ENCODE measurements at places on chromosomes 16 and 17.

GRCh38 chr16:58615280-58615679, 14.3 kb downstream of the CNOT1 start:
- no peak for DNase-seq

DNA sequence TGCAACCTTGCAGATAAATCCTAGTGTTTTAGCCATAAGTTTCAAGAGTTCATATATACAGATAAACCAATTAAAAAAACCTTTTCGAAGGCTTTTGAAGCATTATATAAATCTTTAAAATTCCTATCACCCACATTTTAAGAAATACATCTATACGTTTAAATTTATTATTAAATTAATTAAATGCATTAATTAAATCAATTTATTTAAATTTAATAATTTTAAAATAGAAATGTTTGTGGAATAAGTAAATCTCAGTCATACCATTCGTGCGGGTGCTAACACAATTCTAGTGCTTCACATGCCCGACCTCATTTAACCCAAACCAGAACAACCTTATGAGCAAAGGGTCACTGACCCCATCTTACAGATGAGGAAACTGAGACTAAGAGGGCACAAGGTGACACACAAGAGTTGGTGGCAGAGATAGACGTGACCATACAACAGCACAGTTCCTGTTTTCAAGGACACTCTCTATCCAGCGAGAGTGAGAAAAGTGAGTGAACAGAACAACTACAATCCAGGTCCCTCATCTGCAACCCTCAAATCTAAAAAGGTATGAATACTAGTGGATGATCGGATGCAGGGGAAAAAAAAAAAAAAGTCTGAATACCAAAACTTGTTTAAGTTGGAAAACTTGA, 1.4 kb downstream of the NSMCE1 start:
- DNase-seq = no peak

DNA sequence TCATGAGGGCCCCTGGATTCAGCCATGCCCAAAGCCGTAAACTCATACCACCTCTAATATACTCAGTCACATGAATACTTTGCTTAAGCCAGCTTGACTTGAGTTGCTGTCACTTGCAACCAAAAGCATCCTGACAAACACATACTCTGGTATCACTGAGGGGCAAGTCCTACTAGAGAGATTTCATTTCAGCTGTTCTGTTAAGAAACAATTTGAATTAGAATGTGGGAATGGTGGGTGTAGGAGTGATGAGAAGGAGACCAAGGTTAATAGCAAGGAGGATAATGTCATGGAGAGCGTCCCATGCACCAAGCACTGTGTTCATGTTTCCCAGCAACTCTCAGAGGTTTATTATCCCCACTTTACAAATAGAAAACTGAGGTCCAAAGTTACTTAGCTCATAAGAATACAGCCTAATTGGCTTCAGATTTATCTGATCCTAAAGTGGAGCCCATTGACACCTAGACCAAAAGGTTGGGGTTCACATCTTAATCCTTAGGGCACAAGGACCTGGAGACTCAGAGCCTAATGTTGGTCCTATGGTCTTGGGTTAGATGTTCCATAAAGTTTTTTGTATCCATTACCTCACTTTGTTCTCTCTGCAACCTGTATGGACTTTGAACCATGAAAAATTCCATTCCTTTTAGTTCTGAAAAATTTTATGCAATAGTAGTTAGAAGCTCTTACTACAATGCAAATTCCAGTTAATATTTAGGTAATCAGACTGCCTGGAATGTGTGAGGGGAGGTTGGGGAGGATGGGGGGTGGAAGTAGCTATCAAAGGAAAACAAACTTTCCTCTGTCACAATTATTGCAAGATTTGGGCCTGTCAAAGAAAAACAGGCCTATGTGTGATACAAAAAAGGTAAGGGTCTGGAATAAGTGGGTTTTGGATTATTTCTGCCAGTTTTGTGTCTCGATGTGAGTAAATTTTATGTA, 105.9 kb downstream of the IRX3 start:
- no peak for DNase-seq

- no peak for DNase-seq
Measured at GRCh38 chr16:54411544-54411943, 125.0 kb upstream of the IRX3 start.

GRCh38 chr16:53743149-53743566, 39.2 kb downstream of the FTO start:
- DNase-seq = no peak

DNA sequence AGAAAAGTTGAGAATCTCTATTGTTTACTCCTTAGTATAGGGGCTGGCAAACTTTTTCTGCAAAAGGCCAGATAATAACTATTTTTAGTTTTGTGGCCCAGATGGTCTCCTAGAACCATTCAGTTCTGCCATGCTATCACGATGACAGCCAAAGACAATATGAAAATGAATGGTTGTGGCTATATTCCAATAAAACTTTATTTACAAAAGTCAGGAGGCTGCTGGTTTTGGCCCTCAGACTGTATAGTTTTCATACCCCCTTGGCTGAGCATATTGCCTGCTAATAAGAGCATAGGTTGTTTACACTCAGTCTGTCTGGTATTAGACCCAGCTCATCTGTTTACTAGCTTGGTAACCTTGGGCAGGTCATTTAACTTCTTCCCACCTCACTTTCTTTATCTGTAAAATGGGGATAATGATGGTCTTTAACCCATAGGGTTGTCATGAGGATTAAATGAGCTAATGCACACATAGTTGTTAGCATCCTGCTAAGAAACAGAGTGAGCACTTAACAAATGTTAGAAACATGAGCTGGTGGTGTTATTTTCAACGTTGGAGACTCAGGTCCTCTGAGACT, 156.3 kb downstream of the MSI2 start:
- no peak for DNase-seq

DNA sequence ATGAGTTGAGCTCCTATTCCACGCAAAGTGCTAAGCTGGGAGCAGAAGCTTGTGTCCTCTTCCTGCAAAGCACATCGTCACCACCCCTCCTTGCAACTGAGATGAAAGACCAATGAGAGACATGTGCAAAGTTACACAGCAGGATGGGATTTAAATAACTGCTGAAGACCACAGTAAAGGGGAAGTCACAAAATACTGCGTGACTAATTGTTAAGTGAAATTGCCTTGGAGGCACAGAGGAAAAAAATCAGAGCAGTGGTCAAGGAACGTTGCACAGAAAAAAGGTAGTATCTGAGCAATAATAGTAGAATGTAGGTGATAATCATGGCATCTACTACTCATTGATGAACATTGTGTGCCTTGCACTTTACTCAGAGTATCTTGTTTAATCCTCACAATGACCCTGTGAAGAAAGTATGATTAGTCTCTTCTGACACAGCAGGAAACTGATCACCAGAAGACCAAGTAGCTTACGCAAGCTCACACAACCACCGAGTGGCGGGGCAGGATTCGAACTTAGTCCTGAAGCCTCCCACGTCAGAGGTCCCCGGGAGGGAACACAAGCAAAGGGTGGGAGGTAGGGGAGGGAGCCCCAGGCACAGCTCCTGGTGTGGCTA, 15.4 kb upstream of the MYO18A start:
- no peak for DNase-seq

- no peak for DNase-seq
Measured at GRCh38 chr16:31704138-31704537, 169.5 kb upstream of the ZNF267 start.

- DNase-seq = no peak
Measured at GRCh38 chr16:19875900-19876299, 8.7 kb downstream of the GPRC5B start.

GRCh38 chr17:78595135-78595810, 18.1 kb upstream of the DNAH17 start:
- no peak for DNase-seq

DNA sequence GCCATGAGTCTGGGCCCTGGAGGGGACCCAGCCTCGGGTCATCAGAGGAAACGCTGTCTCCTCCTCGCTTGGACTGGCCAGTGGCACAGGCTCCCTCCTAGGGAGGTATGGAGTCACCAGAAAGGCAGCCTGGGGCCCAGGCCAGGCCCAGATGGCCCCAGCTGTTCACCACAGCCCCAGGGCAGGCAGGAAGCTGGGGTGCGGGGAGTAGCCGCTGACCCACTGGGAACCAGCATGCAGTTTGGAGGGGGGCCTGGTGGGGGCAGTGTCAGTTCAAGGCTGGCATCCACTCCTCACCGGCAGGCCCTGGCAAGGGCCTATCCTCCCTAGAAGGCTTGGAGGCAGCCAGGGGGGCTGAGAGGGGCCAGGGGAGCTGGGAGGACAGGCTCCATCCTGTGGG, 48.8 kb downstream of the SDK2 start:
- DNase-seq = no peak

GRCh38 chr16:78980825-78981224, 619.7 kb downstream of the MAF start:
- DNase-seq = no peak

DNA sequence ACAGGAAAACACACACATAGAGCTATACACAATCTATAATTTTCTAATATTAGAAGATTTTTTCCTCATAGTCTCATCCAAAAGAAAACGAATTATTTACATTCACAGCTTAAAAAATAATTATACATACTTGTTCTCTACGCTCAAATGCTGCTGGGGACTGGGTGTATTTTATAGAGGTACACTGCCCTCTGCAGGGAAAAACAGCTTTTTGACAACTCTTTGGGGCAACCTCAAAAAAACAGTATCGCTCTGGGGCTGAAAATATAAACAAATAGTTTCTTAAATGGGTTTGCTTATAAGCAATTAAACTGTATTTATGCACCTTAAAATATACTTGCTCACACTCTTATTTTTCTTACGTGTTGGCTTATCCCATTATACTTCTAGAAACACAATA, 261.8 kb upstream of the PSMD7 start:
- DNase-seq = peak; percentile 19

GRCh38 chr17:22459953-22460350, 767.6 kb downstream of the KCNJ18 start:
- DNase-seq = no peak

DNA sequence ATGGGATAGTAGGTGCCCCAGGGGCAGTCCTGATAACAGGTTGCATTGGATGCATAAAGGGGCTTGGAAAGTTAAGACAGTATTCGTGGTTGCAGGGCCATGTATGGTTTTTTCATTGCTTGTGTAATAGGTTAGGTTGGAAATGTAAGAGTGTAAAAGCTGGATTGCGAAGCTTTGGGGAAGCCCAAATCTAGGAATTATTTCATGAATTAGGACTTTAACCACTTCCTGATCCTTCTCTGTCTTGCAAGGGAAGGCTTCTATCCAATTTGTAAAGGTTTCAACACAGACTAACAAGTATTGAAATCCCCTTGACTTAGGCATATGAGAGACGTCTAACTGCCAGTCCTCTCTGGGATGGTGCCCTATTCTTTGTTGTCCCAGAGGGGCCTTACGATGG, 7.8 kb upstream of the CCL17 start:
- no peak for DNase-seq

- no peak for DNase-seq
Measured at GRCh38 chr17:74497471-74497870, 31.0 kb downstream of the CD300A start.

DNA sequence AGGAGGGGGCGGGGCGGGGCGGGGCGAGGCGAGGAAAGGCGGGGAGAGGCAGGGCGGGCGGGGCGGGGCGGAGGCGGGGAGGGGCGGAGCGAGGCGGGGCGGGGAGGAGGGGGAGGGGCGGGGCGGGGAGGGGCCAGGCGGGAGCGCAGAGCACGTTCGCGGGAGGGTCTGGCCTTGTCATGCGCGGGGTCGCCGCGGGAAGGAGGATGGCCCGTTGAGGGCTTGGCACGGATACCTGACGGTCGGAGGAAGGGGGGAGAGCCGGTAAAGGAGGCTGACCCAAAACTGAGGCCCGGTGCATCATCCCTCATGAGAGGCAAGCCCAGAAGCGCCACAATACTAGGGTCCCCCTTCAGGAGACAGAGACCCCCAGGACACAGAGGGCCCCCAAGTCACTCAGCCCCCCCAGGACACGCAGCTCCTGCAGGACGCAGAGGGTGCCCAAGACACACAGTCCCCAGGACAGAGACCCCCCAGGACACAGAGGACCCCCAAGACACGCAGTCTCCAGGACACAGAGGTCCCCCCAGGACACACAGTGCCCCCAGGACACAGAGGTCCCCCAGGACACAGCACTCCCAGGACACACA, 593 bp upstream of the WDR45B start:
- no peak for DNase-seq

DNA sequence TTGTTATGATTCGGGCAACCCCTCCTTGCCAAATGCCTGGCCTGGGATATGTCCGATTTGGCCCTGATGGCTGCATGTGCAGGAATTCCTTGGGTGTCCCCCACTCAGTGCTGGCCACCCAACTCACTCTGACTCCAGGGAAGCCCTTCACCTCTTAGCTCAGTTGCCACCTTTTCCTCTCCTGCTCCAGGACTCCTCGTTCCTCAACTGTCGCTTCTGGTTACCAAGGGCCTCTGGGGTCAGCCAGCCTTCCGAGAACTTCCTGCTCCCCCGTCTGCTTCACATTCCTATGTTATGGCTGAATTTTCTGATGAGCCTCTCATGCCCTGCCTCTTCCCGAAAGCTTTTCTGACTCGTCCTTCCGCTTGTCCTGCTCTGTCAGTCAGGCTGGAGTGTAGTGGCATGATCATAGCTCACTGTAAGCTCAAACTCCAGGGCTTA, 63.5 kb downstream of the SPACA3 start:
- no peak for DNase-seq

GRCh38 chr16:75086688-75087374, 29.7 kb downstream of the LDHD start:
- no peak for DNase-seq

- DNase-seq = no peak
Measured at GRCh38 chr16:78485188-78485916, 385.9 kb downstream of the WWOX start.

GRCh38 chr17:66414561-66415175, 112.3 kb downstream of the PRKCA start:
- no peak for DNase-seq

DNA sequence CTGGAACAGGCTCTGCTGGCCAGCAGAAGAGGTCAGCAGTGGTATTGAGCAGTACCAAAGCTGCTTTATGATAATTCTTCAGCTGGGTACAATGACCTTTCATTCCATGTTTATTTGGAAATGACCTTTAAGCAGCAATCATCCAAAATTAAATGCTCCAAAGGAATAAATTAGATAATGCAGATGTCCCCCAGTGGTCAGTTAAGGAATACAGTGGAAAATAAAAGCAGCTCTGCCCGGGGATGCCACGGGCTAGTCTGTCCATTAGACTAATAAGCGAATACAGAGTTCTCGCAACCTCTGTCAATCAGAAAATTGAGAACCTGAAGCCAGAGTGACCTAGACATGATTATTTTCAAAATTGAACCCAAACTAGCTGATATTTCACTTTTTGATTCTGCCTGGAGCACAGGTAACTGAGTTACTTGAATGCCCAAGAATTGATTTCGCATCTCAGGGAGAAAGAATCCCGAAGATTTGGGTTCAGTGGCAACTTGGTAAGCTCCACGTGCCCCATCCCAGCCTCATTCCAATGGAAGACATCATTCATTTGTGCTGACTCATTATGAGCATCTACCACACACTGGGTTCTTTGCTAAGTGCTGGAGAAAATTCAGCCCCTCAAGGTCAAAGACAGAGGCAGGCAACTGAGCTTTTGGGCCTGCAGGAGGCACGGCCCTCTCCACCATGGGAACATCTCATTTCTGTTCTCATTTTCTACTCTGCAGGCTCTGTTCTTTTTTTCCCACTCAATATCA, 34.4 kb upstream of the SLC39A11 start:
- DNase-seq = no peak

Measured in right renal pelvis (tissue), 4 donors.